ENCODE measurements at places on chromosomes 3 and 15.

- DNase-seq: peak; percentile 43
Observed at GRCh38 chr3:104628185-104628789, 738.4 kb upstream of the ALCAM start.

GRCh38 chr15:55789066-55789660 lies 46.2 kb upstream of the PRTG start:
- no peak for DNase-seq

DNA sequence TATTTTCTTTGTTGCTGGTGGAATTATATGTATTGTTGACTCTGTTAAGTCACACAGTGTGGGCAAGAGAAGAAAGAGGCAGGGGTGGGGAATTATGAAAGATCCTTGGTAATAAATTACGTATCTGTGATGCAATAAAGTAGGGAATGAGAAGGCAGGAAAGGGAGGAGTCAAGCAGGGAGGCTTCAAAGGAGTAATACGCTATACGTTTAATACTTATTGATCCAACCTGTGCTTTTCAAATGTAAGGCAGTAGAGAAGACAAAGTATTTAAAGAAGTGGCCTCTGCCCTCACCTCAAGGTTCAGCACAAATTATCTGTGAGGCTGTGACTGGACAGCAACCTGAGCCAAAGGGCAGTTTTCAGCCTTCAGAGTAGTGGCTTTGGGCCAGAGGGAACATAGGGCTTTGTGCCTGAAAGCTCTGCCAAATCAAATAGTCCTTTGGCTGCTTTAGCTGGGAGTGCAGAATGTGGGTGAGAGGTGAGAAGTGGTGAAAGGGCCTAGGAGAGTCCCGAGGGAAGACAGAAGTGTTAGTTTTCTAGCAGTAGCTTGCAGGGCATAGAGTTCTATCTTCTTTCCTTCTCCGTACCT lies 1.2 kb upstream of the PLIN1 start:
- no peak for DNase-seq

DNA sequence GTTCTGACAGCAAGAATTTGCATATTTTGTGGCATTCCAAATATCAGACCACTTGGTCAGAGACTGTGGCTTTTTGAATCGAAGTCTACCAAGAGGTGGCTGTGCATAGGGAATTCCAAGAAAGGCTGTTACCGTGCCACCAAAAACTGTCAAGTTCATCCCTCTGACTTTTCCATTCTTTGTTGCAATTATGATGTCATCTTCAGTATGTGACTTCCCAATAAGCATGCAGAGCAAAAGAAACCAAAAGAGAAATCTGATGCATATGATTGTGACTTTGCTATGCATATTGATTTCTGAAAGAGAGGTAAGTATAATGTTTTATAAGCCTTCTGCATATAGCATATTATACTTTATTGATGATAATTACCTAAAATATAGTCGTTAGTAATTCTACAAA lies 6.5 kb downstream of the BCHE start:
- DNase-seq: no peak

DNA sequence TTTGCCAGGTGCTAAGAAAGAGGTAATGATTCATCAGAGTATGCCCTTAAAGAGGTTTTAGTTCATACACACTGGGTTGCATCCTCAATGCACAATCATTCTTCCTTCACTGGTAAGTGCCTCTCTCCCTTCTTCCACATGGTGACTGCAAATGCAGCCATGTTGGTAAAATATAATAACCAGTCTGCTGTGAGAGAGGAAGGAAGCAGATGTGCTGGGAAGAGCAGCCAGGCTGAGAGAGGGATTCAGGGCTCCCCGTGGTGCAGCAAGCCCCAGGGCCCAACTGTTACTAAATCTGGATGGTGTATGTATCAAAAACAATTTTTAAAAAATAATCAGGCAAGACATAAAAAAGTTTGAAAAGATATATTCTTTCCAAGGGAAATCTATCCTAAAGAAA lies 498.1 kb downstream of the MAGI1 start:
- DNase-seq: no peak

DNA sequence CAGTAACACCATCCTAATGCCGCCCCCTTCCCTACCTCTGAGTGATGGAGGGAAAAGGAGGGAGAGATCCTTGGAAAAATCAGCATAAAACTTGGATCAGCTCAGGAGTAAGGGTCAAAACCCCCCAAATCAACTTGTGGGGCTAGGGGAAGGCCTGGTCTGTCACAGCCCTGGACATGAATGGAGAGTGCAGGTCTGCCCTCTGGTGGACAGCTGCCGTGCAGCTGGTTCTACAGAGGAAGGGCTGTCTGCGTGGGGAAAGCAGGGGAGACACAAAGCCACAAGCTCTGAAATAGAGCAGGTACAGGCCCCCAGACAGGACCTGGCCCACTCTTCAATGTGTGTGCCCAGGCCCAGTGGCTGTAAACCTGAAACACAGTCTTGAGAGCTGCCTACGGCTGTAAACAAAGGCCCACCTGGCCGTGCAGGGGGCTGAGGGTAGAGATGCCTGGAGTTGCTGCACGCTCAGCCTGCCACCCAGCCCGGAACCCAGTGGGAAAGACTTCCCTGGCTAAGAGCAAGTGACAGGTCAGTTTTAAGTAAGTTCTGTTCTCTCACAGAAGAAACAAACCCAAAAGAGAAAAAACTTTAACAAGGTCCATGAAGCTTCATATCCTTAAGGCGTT lies 16.4 kb downstream of the CLK3 start:
- DNase-seq: peak; percentile 66

- peak; percentile 36 for DNase-seq
Observed at GRCh38 chr3:129195731-129196256, 12.1 kb upstream of the CNBP start.
